ENCODE measurements at places on chromosomes 3 and 15. TPM values are rescaled to one million over a fixed set of nuclear protein-coding genes. Genes with fewer than 3 reads are reported as not detected.

The CYP1A2 gene
- total RNA-seq = not detected

The GPR27 gene
- total RNA-seq = 0.12 TPM

The AGTR1 gene
- total RNA-seq = 0.55 TPM

The ALS2CL gene
- 1.4 TPM for total RNA-seq

The RAB6B gene
- total RNA-seq = 0.22 TPM

The COL7A1 gene
- total RNA-seq = 46.3 TPM
